Glomerular endothelial cell (primary cell): ENCODE measurements at places on chromosomes 12 and 14. TPM values are rescaled to one million over a fixed set of nuclear protein-coding genes. Genes with fewer than 3 reads are reported as not detected.

C12orf42 gene
- total RNA-seq: not detected in 2 replicates

ERBB3 gene
- 0.53 TPM in 1 of 2 replicates, not detected in the other for total RNA-seq

KRT3 gene
- 0.18 TPM in 1 of 2 replicates, not detected in the other for total RNA-seq

L3HYPDH gene
- 35.8 and 74.9 TPM in 2 replicates for total RNA-seq

GPRC5A gene
- 14.9 and 18.7 TPM in 2 replicates for total RNA-seq

HOXC4 gene
- total RNA-seq: 0.10 and 0.47 TPM in 2 replicates

ASB8 gene
- total RNA-seq: 18.0 and 22.6 TPM in 2 replicates

VDR gene
- total RNA-seq: 0.10 and 0.18 TPM in 2 replicates

TRPV4 gene
- total RNA-seq: 5.9 and 7.1 TPM in 2 replicates

SIX1 gene
- 7.5 and 8.9 TPM in 2 replicates for total RNA-seq

C12orf50 gene
- 0.12 TPM in 1 of 2 replicates, not detected in the other for total RNA-seq

MGST1 gene
- 4.7 and 26.9 TPM in 2 replicates for total RNA-seq

FGF23 gene
- not detected in 2 replicates for total RNA-seq

DBX2 gene
- total RNA-seq: not detected in 2 replicates

FOS gene
- total RNA-seq: 5.9 and 79.9 TPM in 2 replicates

P2RX7 gene
- total RNA-seq: 2.6 and 4.2 TPM in 2 replicates

RIPK3 gene
- 1.3 and 2.6 TPM in 2 replicates for total RNA-seq

NEUROD4 gene
- not detected in 2 replicates for total RNA-seq

RPS26 gene
- total RNA-seq: 956 and 971 TPM in 2 replicates

TOGARAM1 gene
- 21.7 and 28.3 TPM in 2 replicates for total RNA-seq

KRT6C gene
- not detected in 2 replicates for total RNA-seq

PLA2G1B gene
- not detected in 2 replicates for total RNA-seq

BBOF1 gene
- 0.92 and 2.2 TPM in 2 replicates for total RNA-seq

BRI3BP gene
- total RNA-seq: 4.0 and 5.5 TPM in 2 replicates

FOXN4 gene
- not detected in 2 replicates for total RNA-seq

TEX22 gene
- 0.15 and 0.18 TPM in 2 replicates for total RNA-seq

CCDC77 gene
- 9.8 and 10.9 TPM in 2 replicates for total RNA-seq

TMPRSS12 gene
- total RNA-seq: not detected in 2 replicates
